ENCODE measurements at places on chromosomes 7 and 10. TPM values are rescaled to one million over a fixed set of nuclear protein-coding genes. Genes with fewer than 3 reads are reported as not detected.

TMEM176A gene
- total RNA-seq, result 0.35 TPM

DNA sequence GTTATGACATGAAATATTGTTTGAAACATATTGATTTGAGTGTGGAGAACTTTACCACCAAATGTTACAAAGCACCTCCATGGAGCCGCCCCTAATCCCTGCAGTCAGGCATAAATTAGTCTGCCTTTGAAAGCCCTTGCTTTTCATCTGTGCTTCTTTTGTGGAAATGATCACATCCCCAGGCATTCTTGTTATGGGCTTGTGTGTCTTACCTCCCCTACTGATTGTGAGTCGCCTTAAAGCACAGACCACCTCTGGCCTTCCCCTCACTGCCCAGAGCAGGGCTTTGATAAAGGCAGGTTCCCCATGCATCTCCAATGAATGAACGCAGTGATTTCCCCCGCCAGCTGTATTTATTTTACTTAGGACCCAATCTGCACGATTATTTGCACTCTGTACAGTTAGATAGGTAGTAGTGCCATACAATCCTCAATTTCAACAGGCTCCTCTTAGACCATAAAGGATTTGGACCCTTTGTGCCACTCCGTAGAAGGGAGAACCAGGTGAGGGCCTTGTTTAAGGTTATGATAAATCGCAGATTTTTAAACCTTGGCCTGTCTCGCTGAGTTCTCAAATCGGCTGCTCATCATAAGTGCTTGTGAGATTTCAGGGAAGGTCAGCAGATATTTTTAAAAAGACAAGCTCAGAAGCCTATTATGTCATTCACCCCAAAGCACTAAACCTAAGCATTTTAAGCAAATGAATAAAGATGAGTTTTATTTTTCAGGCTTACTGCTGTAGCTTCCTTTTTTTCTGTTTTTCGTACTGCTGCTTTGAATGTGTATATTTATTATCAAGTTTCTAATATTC lies 107.8 kb downstream of the CUBN start:
- no peak for DNase-seq

TUBB8 gene
- not detected for total RNA-seq

MLXIPL gene
- not detected for total RNA-seq

DNA sequence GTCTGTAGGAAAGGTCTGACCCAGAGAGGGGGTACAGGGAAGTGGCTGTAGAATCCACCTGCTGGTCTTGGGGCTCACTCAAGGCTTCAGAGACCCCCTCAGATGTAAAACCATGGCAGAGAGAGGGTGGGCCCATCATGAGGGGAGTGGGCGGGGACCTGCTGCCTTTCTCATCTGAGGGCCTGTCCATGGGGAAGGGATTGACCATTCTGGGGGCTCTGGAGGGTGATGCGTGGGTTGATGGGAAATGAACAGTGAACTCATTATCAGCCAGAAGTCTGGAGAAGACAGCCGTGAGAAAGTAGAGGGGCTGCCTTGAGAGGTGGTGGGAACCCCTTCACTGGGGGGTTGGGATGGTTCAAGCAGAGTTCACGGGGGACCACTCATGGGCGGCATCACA lies 66.8 kb downstream of the MINDY4 start:
- DNase-seq, result no peak

MORN4 gene
- 1.7 TPM for total RNA-seq

GRCh38 chr7:153432063-153432462 lies 620.1 kb upstream of the DPP6 start:
- DNase-seq, result no peak

- DNase-seq, result no peak
Observed at GRCh38 chr10:119138346-119139306, 26.9 kb downstream of the SFXN4 start.

WEE2 gene
- not detected for total RNA-seq

GRCh38 chr10:14439451-14440259 lies 108.9 kb upstream of the FRMD4A start:
- DNase-seq, result no peak

DNA sequence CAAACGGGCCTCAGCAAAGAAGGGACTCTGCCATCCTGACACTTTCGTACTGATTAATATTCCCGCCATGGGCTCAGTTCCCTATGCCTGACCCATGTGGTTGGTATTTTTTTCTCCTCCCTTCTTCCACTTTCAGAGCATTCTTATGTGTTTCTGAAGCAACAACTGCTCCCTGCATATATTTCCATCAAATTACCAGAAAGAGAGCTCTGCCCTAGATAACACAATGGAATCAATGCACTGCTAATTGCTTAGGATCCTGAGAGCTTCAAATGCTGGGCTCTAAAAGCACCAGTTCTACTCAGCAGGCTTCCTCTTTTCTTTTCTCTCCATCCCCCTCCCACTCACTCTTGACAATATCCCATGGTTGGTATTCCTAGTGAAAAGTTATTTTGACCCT lies 5.3 kb downstream of the TECTB start:
- DNase-seq, result no peak

DNA sequence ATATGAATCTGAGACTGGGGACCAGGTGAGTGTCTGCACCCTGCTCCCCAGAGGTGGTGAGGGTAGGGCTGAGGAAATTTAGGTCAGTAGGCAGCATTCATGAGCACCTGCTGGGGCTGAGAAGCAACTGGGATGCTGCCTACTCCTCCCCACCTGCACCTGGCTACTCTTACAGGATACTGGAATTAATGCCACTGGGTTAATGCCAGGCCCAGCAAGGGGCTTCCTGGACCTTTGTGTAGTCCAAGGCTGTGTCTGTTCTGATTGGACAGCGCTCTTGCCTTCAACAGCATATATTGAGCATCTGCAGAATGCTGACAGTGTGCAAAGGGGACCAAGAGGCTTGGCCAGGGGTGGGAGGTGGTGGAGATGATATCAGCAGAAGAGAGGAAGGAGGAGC lies 32.1 kb downstream of the ADCYAP1R1 start:
- DNase-seq, result no peak

GRCh38 chr10:14507781-14508180 lies 177.1 kb upstream of the FRMD4A start:
- DNase-seq, result no peak

NODAL gene
- total RNA-seq, result not detected

DNA sequence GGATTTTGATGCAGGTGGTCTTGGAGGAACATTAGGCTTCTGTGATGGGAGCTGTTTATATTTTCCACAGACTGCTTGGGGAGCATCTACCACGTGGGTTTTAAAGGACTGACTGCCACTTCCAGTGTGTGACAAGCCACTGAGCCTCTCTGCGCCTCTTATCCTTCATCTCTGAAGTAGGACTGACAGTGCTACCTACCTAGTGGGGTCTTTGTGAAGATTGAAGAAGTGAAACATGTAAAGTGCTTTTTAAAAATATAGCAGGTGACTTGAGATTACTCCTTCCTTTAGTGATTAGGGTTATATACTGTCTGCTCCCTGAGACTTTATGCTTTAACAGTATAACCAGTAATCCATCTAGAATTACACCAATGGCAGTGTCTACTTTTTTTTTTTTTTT lies 29.9 kb downstream of the NKX2-3 start:
- no peak for DNase-seq

SKAP2 gene
- total RNA-seq, result 65.2 TPM

GRCh38 chr7:37921876-37922275 lies 1.4 kb downstream of the EPDR1 start:
- no peak for DNase-seq

Data from renal cortical epithelial cell (primary cell).